Esophagus (tissue), 2 donors: ENCODE measurements at places on chromosomes 12 and 14. TPM values are rescaled to one million over a fixed set of nuclear protein-coding genes. Genes with fewer than 3 reads are reported as not detected.

STON2 gene
- 20.4 TPM for polyA plus RNA-seq

PPFIA2 gene
- polyA plus RNA-seq, result 0.08 TPM

NGB gene
- polyA plus RNA-seq, result not detected

A2ML1 gene
- 477 TPM for polyA plus RNA-seq

TTC6 gene
- 0.27 TPM for polyA plus RNA-seq

RILPL2 gene
- 2.3 TPM for polyA plus RNA-seq

SLCO1A2 gene
- polyA plus RNA-seq, result not detected

TRAFD1 gene
- 10.8 TPM for polyA plus RNA-seq

OR6C3 gene
- not detected for polyA plus RNA-seq

VAMP1 gene
- 4.3 TPM for polyA plus RNA-seq

NAV3 gene
- polyA plus RNA-seq, result 0.19 TPM

SOAT2 gene
- 0.14 TPM for polyA plus RNA-seq

SLC24A4 gene
- 0.04 TPM for polyA plus RNA-seq

CRIP1 gene
- 78.0 TPM for polyA plus RNA-seq

KRT73 gene
- not detected for polyA plus RNA-seq

MDM1 gene
- polyA plus RNA-seq, result 4.8 TPM

SLC17A8 gene
- not detected for polyA plus RNA-seq

TAMALIN gene
- 6.1 TPM for polyA plus RNA-seq

RNASE1 gene
- 21.7 TPM for polyA plus RNA-seq

SERPINA10 gene
- not detected for polyA plus RNA-seq
